ENCODE measurements at places on chromosomes 3 and 15.

- no peak for DNase-seq
These were observed 9.1 kb upstream of the C3orf22 start for GRCh38 chr3:126567696-126568438.

- DNase-seq: peak; percentile 70
These were observed 67.7 kb upstream of the CSPG5 start for GRCh38 chr3:47646362-47646761.

- DNase-seq: no peak
These were observed 8.2 kb upstream of the NMD3 start for GRCh38 chr3:161212906-161213305.

DNA sequence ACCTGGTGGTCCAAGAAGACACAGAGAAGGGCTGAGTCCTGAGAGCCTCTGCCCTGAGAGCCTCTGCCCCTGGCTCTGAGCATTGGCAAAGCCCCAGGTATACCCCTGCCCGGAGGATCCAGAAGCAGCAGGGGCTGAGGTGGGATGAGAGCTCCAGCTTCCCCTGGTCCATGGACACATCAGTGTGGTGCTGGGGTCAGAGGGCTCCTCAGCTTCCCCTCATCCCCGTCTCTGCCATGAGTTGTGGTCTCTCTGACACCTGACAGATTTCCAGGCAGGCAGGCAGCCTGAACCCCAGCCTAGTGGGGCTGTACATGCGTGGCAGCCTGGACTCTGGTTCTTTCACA lies 3.5 kb upstream of the KLF15 start:
- no peak for DNase-seq
